Endothelial cell of coronary artery (primary cell): ENCODE measurements at places on chromosomes 5 and 9. TPM values are rescaled to one million over a fixed set of nuclear protein-coding genes. Genes with fewer than 3 reads are reported as not detected.

Gene TAS2R1
- total RNA-seq: not detected in 2 replicates

Gene PPP1R26
- 14.8 and 19.1 TPM in 2 replicates for total RNA-seq

Gene TMEM203
- total RNA-seq: 22.7 and 26.8 TPM in 2 replicates

Gene GAPT
- not detected in 2 replicates for total RNA-seq

Gene SMIM32
- total RNA-seq: not detected in 2 replicates

Gene C5orf46
- total RNA-seq: 0.18 and 22.4 TPM in 2 replicates

Gene KIF24
- 1.0 and 2.4 TPM in 2 replicates for total RNA-seq

Gene OTP
- not detected in 2 replicates for total RNA-seq

Gene SPINK4
- not detected in 2 replicates for total RNA-seq

Gene SH3TC2
- total RNA-seq: 3.2 and 6.0 TPM in 2 replicates

Gene OLFML2A
- under 0.01 and 0.28 TPM in 2 replicates for total RNA-seq

Gene AGXT2
- not detected in 2 replicates for total RNA-seq

Gene CNTFR
- total RNA-seq: not detected in 2 replicates

Gene FKBP15
- total RNA-seq: 15.6 and 19.1 TPM in 2 replicates

Gene BTNL8
- total RNA-seq: not detected in 2 replicates

Gene FGF10
- not detected in 2 replicates for total RNA-seq

Gene PFN3
- not detected in 2 replicates for total RNA-seq

Gene PCDHA11
- 0.09 and 0.27 TPM in 2 replicates for total RNA-seq

Gene F12
- total RNA-seq: 0.56 and 0.99 TPM in 2 replicates

Gene PLPPR1
- 0.09 and 3.8 TPM in 2 replicates for total RNA-seq

Gene PRR16
- 0.09 and 1.6 TPM in 2 replicates for total RNA-seq

Gene SHISAL2B
- total RNA-seq: not detected in 2 replicates

Gene ORM2
- total RNA-seq: not detected in 2 replicates

Gene DRD1
- total RNA-seq: not detected in 2 replicates

Gene SLC36A2
- total RNA-seq: not detected in 2 replicates

Gene SOX30
- total RNA-seq: not detected in 2 replicates

Gene CTNND2
- not detected in 2 replicates for total RNA-seq

Gene LMX1B
- total RNA-seq: not detected in 2 replicates

Gene SYK
- not detected in 2 replicates for total RNA-seq

Gene MOB3B
- total RNA-seq: under 0.01 TPM in 2 replicates

Gene AK8
- 0.09 TPM in 2 replicates for total RNA-seq

Gene RGS7BP
- 2.5 and 3.1 TPM in 2 replicates for total RNA-seq

Gene RLN1
- total RNA-seq: not detected in 2 replicates

Gene GABRP
- total RNA-seq: 0.36 and 0.47 TPM in 2 replicates

Gene MYOZ3
- total RNA-seq: 0.18 and 0.94 TPM in 2 replicates

Gene RBM27
- total RNA-seq: 20.3 and 28.5 TPM in 2 replicates

Gene CSF1R
- total RNA-seq: not detected in 2 replicates

Gene CACFD1
- 7.7 and 9.9 TPM in 2 replicates for total RNA-seq

Gene CER1
- total RNA-seq: not detected in 2 replicates

Gene ZBED3
- total RNA-seq: 0.90 and 1.3 TPM in 2 replicates

Gene PCDHB11
- total RNA-seq: 0.38 and 0.99 TPM in 2 replicates

Gene FBXW5
- 154 and 194 TPM in 2 replicates for total RNA-seq
